Thoracic aorta endothelial cell (primary cell): ENCODE measurements at places on chromosomes 6 and 20. TPM values are rescaled to one million over a fixed set of nuclear protein-coding genes. Genes with fewer than 3 reads are reported as not detected.

The CLDN20 gene
- not detected in 2 replicates for total RNA-seq

The PRL gene
- not detected in 2 replicates for total RNA-seq

The DACT2 gene
- not detected in 2 replicates for total RNA-seq

The MOCS3 gene
- total RNA-seq = 7.4 and 9.0 TPM in 2 replicates

The LIN28B gene
- not detected in 2 replicates for total RNA-seq

The TFAP2D gene
- total RNA-seq = not detected in 2 replicates

The MYL9 gene
- 2.0 and 5.7 TPM in 2 replicates for total RNA-seq

The ASIP gene
- not detected in 2 replicates for total RNA-seq

The FGD2 gene
- not detected in 2 replicates for total RNA-seq

The DEFB113 gene
- not detected in 2 replicates for total RNA-seq

The PCMT1 gene
- 179 and 190 TPM in 2 replicates for total RNA-seq

The CLPSL1 gene
- not detected in 2 replicates for total RNA-seq

The MOXD1 gene
- under 0.01 and 0.07 TPM in 2 replicates for total RNA-seq

The SALL4 gene
- total RNA-seq = under 0.01 and 0.14 TPM in 2 replicates

The UBE3D gene
- total RNA-seq = 10.4 and 13.0 TPM in 2 replicates

The KCNK16 gene
- total RNA-seq = not detected in 2 replicates

The FAM110A gene
- total RNA-seq = 4.4 and 4.5 TPM in 2 replicates
